ENCODE measurements at places on chromosomes 5 and 9.

GRCh38 chr9:97744710-97745708 lies 47.9 kb upstream of the XPA start:
- DNase-seq: peak; percentile 84

GRCh38 chr5:69489246-69489645 lies 3.3 kb upstream of the OCLN start:
- DNase-seq: no peak

DNA sequence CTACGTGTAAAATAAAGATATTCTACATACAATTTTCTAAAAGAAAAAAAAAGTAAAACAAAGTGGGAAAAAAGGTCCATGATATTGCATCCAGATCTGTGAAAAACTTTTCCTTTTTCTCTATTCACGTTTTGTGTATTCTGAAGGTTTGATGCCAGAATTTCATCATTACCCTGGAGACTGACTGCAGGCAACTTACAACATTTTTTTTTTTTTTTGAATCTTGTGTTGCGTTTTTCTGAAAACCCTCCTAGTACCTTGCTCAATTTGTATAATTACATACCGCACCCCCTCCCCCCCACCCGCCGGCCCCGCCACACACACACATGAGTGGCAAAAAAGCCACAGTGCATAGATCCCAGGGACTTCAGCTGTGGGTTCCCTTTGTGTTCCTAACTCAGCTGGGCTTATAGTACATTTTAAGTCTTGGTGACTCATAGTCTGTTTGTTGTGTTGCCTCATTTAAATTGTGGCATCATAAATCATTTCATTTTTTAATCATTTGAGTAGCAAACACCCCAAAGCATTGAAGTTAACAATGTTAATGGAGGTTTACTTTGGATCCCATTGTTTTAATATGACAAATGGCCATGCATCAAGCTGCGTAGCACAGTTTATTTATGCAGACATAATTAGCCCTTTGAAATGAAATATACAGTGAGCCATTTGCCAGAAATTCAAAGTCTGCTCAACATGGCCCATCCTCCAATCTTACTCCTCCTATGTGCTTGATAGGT lies 36.0 kb downstream of the PRDM6 start:
- DNase-seq: no peak

DNA sequence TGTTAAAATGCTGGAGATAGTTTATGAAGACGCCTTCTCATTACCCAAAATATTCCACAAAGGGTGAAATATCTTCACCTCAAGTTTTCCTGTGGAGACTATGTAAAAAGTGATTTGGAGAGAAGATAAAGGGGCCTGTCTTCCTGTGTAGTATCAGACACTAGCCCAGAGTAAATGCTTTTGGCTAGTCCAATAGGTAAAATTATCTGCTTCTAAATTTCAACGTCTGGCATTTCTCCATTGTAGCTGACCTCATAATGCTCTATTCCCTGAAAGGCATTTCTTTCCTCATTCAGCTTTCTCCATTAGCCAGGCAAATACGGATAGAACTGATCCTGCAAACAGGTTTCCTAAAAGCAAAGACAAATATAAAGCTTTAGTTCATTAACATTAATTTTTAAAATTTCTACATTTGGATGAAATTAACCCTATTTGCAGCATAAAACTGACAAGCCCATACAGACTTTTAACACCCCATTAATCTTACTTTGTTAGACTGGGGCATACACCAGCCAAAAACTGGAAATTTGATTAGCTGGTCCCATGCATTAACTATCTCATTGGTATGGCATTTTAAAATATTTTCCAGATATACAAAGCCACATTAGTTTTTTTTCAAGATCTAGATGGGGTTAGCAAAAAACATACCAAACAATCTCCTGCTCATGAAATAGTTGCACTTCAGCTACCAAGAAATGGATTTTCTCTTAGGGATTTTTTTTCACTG lies 548.8 kb downstream of the EFNA5 start:
- DNase-seq: no peak

- peak; percentile 48 for DNase-seq
These were observed 259.5 kb downstream of the GAS1 start for GRCh38 chr9:86687788-86688187.

GRCh38 chr5:115069087-115069968 lies 100.4 kb downstream of the TRIM36 start:
- DNase-seq: peak; percentile 79

- DNase-seq: no peak
These were observed 78.5 kb downstream of the CACNA1B start for GRCh38 chr9:137956039-137956438.

DNA sequence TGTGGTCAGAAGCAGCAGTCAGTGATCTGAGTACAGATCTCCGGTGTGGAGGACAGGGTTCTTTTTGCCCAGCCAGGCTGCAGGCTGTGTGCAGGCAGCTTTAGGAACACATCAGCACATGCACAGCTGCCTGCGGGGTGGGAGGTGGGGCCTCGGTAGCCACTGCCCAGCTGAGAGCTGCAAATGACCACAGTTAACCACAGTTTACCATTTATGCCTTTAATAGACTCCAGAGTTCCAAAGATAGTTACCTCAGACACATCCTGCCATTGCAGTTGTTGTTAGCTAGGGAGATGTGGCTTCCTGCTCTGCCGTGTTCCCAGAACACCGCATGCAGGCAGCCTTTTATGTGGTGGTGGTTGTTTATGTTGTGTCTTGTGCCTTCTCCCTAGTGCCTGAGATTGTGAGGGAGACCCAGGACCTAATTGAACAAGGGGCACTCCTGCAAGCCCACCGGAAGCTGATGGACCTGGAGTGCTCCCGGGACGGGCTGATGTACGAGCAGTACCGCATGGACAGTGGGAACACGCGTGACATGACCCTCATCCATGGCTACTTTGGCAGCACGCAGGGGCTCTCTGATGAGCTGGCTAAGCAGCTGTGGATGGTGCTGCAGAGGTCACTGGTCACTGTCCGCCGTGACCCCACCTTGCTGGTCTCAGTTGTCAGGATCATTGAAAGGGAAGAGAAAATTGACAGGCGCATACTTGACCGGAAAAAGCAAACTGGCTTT lies 10.2 kb downstream of the EXOC3 start:
- peak; percentile 30 for DNase-seq

GRCh38 chr5:116576053-116576713 lies 1.6 kb upstream of the SEMA6A start:
- peak; percentile 96 for DNase-seq

GRCh38 chr9:79006546-79006945 lies 565.2 kb upstream of the TLE4 start:
- no peak for DNase-seq

DNA sequence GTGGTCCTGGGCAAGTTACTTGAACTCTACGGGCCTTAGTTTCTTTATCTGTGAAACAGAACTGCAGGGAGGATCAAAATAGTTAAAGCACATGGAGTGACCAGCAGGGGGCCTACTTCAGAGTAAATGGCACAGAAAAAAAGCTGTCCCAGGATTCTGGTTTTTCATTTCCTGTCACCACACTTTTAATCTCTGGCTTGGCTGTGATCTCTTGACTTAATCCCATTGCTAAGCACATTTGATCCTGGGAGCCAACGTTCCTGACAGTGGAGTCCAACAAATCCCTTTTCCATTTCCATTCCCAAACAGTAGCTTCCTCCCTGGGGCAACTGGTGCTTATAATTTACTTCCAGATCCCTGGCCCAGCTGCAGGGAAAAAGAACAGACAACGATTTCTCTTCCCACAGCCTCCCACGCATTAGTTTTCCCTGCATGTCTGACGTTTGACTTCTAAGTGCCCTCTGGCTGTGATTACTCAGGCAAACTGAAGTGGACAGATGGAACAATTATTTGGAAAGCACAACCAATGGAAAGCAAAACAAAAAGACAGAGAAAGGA lies 136.5 kb upstream of the STK32A start:
- DNase-seq: peak; percentile 86

DNA sequence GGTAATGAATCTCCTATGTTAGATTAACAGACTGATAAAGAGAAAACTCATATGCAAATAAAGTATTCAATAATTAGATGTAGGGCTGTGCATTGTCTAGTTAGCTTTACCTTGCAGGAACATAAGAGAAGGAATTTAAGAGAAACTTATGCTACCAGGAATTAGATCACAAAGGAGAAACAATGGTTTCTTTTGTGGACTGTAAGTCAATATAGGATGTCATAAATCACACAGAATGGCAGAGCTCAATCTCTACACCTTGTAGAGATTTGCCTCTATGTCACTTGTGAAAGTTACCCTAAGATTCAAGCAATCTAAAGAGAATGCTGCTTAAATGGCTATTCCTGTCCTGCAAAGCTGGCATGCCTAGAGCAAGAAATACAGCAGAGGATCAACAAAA lies 26.0 kb downstream of the SLCO4C1 start:
- DNase-seq: no peak

DNA sequence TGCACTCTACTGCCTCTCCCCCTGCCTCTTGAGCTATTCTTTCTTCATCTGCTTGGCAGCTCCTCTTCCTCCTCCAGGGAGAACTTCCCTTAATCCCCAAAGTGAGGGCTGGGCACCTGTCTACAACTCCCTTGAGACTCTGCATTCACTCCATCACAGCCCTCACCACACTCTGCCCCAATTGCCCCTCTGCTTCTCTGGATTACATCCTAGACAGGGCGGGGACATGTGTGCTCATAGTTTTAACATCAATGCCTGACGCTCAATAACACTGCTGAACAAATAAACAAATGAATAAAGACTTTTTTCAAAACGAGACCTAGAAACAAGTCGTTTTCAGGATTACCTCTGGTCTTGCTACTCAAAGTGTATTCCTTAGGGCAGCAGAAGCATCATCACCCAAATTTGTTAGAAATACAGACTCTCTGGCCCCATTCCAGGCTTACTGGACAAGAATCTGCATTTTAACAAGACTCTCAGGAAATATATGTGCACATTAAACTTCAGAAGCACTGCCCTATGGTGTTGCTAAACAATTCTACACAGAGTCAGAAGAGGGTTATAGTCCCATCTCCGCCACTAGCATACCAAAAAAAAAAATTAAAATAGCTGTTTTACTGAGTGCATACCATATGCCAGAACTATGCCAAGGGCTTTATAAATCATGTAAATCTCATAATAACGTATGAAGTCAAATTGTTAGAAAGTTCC lies 115.6 kb downstream of the CDK5RAP2 start:
- no peak for DNase-seq

GRCh38 chr5:138968601-138969000 lies 93.5 kb upstream of the LRRTM2 start:
- DNase-seq: no peak

- no peak for DNase-seq
These were observed 999 bp upstream of the DRD1 start for GRCh38 chr5:175444905-175445456.

All from endodermal cell (in vitro differentiated cells).